CD4-positive, alpha-beta T cell treated with Interferon gamma for 1 hour (primary cell): ENCODE measurements at places on chromosomes 5 and 9.

DNA sequence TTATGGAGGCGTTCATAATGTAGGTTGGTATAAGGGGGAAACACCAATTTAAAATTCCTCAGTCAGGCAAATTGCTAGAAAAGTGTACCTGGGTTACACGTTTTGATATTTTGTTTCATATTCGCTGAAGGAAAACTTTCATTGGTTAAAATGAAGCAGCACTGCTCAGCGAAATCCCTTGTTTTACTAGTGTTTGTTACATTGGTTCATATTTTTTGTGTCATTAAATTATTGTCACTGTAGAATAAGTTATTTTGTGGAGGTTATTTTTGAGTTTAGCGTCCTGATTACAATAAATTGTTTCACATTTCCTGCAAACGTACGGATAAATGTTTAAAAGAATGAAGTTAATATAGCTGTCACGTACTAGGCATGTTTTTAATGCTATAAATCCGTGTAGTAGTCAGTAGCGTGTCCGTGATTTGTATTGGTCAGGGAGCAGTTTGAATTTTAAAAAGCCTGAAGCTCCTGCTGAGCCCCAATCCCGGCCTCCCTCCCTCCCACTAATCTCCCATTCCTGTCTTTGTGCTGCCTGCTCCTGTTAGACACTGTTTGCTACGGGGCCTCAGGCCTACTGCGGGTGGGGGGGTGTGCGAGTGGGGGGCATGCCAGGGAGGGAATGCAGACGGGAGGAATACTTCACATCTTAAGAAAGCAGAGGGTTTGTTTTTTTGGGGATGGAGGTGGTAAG lies 2.0 kb downstream of the NIPBL start:
- DNase-seq: no peak

GRCh38 chr5:82873452-82873851 lies 203.7 kb downstream of the TMEM167A start:
- no peak for DNase-seq

DNA sequence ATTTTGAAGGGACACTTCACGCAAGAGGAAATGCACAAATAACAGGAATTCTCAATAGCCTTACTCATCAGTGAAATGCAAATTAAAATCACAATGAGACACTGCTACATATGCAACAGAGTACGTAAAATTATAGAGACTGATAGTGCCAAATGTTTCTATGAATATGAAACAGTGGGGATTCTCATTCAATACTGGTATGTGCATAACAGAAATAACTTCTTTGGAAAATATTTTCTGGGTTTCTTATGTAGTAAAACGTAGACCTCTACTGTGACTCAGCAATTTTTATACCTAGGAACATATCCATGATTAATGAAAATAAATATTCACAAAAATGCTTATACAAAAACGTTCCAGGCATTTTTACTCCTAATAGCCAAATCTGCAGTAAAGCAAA lies 1625.2 kb downstream of the MAT2B start:
- DNase-seq: no peak

DNA sequence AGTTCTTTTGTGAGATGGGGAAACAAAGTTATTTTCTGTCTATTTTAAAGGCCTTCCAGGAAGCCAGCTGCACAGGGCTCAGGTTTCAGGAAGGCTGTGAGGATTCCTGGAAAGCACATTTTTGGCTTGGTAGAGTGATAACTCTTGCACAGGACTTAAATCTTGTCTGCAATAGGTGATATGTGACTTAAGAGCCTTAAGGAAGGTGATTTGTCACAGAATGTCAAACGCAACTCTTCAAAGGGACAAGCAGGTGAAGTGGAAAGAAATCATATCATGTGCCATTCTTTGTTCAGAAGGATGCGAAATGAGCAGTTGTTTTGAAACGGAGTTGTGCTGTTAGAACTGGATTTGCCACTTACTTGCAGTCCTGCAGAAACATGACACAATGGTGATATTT lies 459.3 kb downstream of the MAT2B start:
- DNase-seq: no peak

DNA sequence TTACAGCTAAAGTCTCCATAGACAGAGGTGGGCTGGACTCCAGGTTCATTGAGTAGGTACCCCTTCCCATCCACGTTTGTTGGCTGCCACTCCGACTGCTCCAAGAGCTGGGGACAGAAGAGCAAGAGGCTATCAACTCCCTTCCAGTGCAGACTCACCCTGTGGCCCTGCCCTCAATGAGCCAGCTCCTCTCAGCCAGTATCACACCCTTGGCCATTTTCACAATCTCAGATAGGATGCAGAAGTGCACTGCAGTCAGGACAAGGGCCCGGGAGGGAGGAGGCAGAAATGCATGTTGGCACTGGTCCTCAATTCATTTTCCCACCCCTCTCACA lies 6.2 kb downstream of the IRF1 start:
- DNase-seq: no peak

- DNase-seq: peak; percentile 80
Observed at GRCh38 chr5:127517480-127518318, at the start of gene PRRC1. PRRC1 (plus strand) TSS chr5:127517640; CDS start chr5:127523480, 5,840 bp downstream.

DNA sequence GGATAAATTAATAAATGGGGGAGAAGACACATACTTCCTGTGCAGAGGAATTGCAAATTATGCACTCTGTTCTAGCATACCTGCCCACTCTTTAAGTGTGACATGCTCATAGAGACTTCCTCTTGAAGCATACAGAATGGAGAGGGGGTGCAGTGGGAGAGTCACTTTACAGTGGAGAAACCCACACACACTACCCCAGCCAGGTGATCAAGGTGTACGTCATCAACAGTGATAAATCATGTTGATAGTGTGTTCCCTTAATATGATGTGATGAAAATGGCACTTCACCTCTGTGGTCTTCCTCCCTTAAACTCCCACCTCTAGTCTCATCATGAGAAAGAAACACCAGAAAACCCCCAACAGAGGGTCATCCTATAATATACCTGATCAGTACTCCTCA lies 110.0 kb downstream of the SH3GL2 start:
- DNase-seq: no peak

- no peak for DNase-seq
Observed at GRCh38 chr5:3269395-3270169, 326.1 kb upstream of the IRX1 start.

DNA sequence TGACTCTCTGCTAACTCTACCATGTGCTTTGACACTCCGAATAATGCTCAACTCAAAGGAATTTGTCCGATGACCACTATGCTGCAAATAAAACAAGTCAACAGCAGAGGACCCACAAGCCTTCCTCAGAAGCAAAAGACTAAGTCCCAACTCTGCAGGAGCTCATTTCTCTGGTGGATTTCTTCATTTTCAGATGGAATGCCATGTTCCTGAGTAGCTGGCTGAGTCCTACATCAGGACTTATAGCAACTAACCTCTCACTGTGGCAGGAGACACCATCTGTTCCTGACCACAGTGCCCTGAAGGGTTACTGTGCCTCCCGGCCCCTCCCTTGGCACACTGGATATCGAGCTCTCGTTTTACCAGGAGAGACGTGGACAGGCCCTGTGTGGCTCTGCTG lies 20.8 kb downstream of the LHFPL2 start:
- no peak for DNase-seq

- DNase-seq: no peak
Observed at GRCh38 chr5:78594610-78595457, 53.7 kb downstream of the LHFPL2 start.

- DNase-seq: no peak
Observed at GRCh38 chr9:90998573-90998972, 197.0 kb downstream of the SYK start.

GRCh38 chr5:72760259-72760658 lies 56.2 kb upstream of the TNPO1 start:
- DNase-seq: no peak

- no peak for DNase-seq
Observed at GRCh38 chr5:54049144-54049543, 261.2 kb downstream of the ARL15 start.

DNA sequence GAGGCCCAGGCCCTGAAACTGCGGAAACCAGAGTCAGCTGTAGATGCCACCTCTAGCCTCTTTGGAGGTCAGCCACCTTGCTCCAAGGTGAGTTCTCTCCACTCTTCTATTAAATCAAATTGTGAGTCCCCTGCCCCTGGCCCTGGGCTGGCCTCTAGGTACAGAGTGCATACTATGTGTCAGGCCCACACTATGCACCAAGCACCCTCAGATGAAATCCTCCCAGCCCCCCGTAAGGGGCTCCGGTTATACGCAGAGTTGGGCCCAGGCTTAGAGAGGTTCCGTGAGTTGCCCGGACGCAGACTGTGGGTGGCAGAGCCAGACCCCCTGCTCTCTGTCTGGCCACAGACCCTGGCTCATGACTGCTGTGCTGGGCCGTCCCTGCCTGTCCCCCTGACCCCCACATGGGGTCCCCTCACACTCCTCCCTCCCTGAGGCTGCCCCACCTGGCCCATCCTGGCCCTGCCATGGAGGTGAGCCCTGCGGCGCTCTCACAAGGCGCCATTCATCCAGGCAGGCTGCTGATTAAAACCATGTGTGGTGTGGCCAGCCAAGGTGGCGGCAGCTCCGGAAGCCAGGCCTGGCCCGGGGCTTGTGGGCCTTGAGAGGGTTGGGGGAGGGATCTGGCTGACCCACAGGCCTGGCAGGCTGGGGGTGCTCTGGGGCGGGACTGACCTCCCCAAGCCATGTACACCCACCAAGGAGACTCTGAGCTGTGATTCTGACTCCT lies 65.5 kb upstream of the SYNPO start:
- DNase-seq: no peak

DNA sequence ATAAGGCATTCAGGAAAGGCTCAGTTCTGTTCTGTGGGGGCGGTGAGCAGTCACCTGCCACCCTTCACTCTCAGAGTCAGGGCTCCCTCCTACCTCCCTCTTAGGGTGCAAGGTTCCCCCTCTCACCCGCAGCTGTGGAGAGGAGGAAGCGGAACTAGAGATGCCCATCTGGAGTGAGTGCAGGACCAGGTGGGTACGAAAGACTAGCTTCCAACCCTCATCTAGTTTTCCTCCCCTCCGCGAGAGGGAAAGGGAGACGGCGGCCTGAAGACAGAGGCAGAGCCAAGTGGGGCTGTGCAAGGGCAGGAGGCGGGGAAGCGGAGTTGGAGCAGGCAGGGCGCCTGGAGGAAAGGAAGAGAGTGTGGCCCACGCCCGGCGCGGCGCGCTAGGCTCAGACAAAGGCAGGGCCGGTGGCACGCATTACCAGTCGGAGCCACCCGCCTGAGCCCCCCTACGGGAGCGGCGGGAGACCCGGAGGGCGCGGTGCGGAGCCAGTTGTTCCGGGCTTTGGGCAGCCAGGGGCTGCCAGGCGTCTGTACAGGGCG lies 7.3 kb downstream of the PRR7 start:
- DNase-seq: peak; percentile 62

- DNase-seq: peak; percentile 16
Observed at GRCh38 chr5:80246995-80247729, 8.7 kb downstream of the SERINC5 start.

- no peak for DNase-seq
Observed at GRCh38 chr9:25212361-25212760, 465.9 kb downstream of the TUSC1 start.

DNA sequence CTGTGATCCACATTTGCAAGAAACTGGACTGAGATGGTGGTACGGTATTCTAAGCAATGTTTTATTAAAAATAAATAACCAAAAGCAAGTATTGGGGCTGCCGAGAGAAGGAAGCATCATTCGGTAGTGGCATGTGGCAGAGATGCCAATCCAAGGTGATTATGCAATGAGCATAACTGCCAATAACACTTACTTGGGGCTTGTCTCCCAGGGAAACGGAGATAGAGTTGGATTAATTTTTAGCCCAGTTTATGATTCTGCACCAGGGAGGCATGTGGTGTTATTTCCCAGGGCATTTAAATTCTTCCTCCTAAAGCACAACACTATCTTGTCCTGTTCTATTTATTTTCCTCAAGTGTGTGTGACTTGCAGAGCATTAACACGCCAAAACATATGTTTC lies 17.9 kb downstream of the SLC24A2 start:
- DNase-seq: no peak

DNA sequence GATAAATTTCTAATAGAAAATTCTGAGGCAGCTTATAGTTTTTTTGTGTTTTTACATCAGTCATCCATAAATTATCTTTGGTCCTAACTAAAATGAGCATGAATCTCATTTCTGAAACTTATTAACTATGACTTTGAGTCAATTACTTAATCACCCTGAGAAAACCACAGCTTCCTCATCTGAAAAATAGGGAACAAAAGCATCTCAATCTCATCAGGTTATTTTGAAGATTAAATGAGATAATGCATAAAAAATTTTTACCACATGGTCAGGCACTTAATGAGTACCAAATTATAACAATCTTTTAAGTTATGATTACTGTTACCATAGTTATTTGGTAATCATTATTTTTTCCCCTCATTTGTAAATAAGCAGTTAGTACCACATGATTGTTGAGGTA lies 279.1 kb downstream of the MAST4 start:
- DNase-seq: no peak

- no peak for DNase-seq
Observed at GRCh38 chr5:137291436-137291835, 207.7 kb downstream of the SPOCK1 start.

DNA sequence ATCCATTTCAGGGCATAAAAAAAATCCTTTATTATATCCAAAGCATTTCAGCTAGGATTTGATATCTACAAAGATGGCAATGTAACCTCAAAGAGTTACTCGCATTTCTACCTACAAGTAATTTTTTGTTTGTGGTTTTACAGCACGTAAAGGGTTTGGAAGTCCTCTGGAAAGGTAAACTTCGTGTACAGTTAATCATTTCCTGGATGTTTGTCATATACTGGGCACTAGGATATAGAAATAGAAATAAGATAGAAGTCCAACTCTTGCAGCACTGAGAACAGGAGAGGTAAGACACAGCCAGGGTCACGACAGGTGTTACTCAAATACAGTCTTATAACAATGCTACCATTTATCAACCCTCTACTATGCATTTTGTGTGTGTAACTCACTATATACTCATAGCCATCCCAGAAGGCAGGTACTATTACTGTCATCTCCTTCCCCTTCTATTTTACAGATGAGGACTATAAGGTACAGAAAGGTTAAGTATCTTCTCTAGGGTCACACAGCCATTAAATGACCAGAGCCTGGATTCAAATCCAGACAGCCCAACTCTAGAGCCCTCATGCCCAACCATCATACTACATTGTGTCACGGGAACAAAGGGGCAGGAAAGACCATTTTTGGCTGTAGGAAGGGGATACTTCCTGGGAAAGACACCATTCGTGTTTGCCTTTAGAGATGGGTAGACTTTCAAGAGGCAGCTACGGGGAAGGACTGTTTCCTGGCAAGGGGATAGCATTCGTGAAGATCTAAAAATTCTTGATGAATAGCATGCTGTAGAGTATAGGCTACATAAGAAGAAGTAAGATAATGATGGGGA lies 19.0 kb downstream of the NDUFA8 start:
- DNase-seq: no peak
